ENCODE measurements at places on chromosomes 11 and 22.

- peak; percentile 66 for DNase-seq
These were observed 27.8 kb upstream of the PPARA start for GRCh38 chr22:46122511-46122971.

- DNase-seq, result no peak
These were observed 994 bp downstream of the DEPDC5 start for GRCh38 chr22:31754813-31755212.

DNA sequence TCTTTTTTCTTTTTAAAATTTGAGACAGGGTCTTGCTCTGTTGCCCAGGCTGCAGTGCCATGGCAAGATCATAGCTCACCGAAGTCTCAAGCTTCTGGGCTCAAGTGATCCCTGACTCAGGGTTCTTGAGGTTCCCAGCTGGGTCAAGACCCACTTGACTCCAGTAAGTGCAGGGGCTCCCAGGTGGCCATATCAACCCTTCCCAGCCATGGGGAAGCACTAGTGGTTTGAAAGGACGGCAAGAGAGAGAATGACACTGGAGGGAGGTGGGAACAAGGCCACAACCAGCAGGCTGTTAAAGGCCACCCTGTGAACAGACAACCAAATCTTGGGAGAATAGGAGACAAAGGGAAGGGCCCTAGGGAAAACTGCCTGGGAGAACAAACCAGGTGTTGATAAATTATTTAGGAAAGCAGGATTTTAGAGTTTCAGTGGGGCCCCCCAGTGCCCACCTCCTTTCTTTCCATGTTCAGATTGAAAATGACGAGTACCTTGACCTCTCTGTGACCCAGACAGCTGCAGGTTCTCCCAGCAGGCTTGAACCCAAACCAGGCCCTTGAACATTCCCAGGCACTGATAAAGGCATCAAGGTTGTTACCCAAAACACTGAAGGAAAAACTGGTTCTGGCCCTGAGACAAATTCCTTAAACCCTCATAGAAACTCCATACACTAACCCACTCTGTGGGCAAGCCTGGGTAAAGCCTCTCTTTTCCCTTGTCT lies 28.8 kb downstream of the KLHL22 start:
- no peak for DNase-seq

GRCh38 chr11:46480909-46481308 lies 89.3 kb upstream of the CHRM4 start:
- DNase-seq, result no peak

- DNase-seq, result no peak
These were observed 24.6 kb upstream of the P2RY2 start for GRCh38 chr11:73193251-73194033.

DNA sequence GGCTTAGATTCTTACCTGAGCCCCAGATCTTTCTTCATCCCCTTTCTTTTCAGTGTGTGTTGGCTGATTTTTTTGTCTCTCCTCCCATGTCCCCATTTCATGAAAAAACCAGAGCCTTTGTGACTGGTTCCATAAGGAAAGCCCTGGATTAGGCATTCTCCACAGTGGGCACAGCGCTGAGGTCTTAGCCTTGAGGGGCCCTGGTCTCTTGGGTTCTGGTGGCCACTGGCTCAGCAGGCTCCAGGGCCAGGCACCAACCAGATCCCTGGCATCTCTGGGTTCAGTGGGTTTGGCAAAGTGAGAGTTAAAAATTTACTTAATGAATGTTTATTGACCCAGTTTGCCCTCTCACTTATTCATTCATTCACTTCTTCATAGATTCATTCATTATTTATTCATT lies 49.5 kb upstream of the ACCSL start:
- DNase-seq, result no peak

GRCh38 chr11:112156956-112157766 lies 6.7 kb downstream of the IL18 start:
- no peak for DNase-seq

DNA sequence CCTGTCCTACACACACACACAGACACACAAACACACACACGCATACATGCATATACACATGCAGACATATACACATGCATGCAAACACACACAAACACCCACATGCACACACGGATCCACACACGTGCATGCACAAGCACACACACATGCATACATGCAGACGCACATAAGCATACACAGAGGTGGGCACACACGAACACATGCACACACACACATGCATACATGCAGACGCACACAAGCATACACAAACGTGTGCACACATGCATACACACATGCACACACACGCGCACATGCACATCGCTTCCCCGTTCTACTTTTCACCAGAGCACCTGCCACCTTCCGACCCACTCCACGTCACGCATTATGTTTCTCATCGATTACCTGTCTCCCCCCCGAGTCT lies 13.2 kb downstream of the PHF21B start:
- DNase-seq, result no peak

GRCh38 chr11:12087075-12088004 lies 23.1 kb upstream of the MICAL2 start:
- DNase-seq, result peak; percentile 68

DNA sequence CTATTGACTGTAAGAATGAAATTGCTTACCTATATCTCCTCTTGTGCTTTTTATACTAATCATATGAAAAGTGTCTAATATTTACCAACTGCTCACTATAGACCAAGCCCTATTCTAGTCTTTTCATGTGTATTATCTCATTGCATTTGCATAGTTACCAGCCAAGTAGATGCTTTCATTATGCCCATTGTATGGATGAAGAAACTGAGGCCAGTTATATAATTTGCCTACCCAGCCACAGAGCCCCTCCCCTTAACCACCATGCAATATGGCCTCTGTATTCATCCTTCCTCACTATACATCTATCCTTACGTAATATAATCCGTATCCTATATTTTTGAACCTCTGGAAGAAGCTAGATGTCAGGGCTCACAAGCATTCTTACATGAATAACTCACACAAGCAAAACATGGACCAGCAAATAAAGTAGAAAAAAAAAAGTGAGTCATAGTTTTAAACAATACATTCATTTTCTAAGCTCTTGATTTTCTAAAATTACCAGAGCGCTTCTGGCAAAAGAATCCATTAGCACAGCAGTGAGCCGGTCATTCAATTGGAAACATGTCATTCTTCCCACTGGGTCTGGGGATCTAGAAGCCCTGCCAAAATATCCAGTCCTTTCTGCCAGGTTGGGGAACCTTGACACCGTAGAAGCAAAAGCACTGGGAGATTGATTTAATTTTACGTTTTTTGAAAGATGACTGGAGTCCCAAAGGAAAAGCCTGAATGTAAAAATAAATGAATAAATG lies 80.0 kb downstream of the C11orf91 start:
- DNase-seq, result no peak

- DNase-seq, result no peak
These were observed 12.0 kb upstream of the STK33 start for GRCh38 chr11:8605971-8606563.

DNA sequence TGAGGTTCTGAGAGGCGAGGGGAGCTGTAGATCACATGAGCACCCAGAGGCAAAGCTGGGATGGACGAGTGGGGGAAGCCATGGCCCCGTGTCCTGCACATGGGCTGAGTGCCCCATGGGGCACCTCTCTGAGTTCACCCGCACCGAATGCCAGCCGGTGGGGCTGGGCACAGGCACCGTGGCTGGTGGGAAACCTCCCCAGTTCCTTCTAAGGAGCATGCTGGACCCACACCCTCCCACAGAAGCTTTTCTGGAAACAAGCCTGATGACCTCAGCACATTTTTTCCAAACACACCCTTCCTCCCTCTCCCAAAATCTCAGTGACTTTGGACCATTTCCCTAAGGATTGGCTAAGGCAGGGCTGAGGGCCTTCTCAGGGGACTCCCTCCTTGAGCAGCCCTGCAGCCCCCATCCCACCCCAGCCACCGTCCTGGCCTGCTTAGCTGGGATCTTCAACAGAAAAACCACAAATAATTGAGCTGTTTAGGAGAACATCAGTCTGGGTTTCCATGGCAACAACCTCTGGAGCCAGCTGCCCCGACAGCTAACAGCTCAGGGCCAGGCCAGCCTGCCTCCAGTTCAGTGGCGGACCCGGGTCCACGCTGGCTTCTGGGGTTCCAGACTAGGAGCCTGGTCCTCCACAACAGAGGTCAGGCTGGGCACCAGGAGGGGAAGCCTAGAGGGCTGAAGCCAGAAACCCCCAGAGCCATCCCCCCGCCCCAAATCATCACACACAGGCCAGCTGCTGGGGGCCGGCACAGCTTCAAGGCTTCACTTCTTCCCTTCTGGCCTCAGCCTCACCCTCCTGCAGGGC lies 18.1 kb upstream of the LINC01488 start:
- DNase-seq, result no peak

- no peak for DNase-seq
These were observed 38.9 kb downstream of the MS4A2 start for GRCh38 chr11:60127311-60127811.

DNA sequence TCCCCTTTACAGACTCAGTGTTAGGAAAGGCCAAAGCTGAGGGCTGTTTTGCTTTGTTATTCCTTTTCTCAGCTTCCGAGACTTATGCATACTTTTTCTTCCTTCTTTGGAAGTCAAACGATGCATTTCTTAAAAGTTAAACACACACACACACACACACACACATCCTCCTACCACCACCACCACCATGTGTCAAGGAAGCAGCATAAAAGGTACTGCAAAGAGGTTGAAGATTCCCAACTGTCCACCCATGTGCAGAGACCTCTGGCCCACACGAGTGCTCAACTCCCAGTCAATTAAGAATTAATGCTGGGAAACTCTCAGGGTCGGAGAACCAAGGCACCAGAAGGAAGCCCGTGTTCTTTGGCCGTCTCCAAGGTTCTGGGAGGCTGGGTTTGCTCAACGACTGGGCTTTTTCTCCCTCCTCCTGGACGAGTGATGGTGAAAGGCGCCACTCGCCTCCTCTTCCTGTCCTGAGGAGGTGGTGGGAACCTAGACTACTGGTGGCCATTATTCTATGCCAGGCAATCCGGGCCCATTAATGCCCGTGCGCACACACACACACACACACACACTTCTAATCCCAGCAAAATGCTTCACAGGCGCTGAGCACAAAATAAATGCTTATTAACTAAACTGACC lies 15.1 kb downstream of the MN1 start:
- no peak for DNase-seq

DNA sequence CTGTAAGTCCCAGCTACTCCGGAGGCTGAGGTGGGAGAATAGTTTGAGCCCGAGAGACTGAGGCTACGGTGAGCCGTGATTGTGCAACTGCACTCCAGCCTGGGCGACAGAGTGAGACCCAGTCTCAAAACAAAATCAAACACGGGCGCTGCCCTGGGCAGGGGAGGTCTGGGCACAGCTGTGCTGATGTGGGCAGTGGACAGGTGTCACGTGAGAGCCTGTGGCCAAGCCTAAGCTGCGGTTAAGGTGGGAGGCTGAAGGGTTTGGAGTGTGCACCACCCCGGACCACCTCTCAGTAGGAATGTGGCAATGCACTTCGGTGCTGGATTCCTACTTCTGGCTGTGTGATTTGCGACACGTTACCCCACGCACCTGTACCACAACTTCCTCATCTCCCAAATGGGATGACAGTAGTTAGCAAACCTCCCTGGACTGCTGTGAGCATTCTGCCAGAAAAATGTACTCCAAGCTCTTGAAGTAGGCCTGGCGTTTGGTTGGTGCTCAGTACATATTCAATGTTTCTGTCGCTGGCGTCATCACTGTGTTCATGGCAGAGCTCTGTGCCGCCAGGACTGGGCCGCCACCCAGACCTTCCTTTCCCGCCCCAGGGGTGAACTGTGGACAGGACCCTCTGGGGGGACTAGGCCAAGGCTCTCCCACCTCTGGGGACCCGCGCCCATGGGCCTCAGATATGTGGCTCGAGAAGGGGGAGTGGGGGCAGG lies 807 bp upstream of the ZNF74 start:
- DNase-seq, result no peak

DNA sequence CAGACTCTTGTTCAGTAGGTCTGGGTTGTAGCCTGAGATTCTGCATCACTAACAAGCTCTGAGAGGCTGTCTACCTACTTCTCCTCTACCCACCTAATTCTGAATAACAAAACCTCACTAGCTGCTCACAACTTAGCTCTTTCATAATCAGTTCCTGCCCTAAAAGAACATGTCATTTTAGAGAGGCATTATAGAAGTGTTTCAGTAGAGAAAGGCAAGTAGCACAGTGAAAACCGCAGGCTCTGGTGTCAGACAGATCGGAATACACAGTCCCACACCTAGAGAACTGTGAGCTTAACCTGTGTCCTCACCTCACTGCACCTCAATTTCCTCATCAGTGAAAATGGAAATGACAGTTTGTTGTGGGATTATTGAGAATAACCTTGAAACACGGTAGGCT lies 1337.6 kb upstream of the TENM4 start:
- no peak for DNase-seq

GRCh38 chr11:19853920-19854319 lies 141.3 kb downstream of the NAV2 start:
- no peak for DNase-seq

DNA sequence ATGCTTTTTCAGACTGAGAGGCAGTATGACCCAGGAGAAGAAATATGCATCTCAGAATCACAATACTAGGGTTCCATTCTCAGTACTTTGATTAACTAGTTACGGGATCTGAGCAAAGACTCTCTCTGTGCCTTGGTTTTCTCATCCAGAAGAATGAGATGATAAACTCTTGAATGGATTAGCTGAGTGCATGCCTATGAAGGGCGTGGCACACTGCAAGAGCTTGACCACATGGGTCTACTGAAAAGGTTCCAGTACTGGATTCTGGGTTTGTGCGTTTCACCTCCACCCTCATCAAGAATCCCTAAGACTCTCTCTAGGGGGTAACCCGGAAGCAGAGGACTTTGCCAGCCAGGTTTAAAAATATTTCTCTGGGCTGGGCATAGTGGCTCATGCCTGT lies 25.6 kb downstream of the PGA5 start:
- DNase-seq, result no peak

GRCh38 chr11:56740107-56740506 lies 8.4 kb downstream of the OR9G4 start:
- DNase-seq, result no peak

DNA sequence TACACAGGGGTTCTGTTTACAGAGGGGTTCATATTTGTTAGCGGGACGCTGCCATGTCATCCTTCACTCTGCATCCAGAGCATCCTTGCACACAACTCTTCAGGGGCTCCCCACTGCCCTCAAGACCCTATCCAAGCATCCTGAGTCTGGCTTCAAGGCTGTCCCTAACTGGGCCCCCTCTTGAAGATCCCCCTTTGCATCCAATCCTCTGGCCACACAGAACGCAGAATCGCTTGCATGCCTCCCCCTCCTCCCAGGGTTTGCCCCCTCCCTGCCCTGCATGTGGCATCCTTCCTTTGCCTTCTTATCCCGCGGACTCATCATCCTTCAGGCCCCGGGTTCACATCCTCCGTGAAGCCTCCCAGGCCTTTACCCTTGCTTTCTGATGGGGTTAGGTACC lies 18.6 kb downstream of the C1QTNF6 start:
- no peak for DNase-seq

DNA sequence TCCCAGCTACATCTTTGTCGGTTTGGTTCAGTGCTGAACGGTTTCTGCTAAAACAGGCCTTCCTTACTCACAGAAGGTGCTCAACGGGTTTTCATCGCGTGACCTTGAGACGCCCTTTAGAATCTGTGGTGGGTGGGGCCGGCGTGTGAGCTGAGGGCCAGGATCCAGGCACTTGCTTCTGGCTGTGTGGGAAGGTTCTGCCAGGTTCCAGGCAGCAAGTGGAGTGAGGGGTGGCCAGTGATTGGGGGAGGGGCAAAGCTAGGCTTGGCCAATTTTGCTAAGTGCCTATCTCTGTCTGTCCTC lies 35.2 kb downstream of the KCNJ4 start:
- no peak for DNase-seq

- no peak for DNase-seq
These were observed 25.7 kb downstream of the CEP57 start for GRCh38 chr11:95816037-95816436.

GRCh38 chr11:134176284-134176683 lies 47.5 kb downstream of the NCAPD3 start:
- DNase-seq, result no peak
